ENCODE measurements at places on chromosomes 7 and 10.
A peak's percentile ranks its signal among the peaks of the same experiment; 100 is the strongest.

GRCh38 chr10:132684164-132684891 lies 101.6 kb downstream of the NKX6-2 start:
- peak; percentile 42 for DNase-seq

DNA sequence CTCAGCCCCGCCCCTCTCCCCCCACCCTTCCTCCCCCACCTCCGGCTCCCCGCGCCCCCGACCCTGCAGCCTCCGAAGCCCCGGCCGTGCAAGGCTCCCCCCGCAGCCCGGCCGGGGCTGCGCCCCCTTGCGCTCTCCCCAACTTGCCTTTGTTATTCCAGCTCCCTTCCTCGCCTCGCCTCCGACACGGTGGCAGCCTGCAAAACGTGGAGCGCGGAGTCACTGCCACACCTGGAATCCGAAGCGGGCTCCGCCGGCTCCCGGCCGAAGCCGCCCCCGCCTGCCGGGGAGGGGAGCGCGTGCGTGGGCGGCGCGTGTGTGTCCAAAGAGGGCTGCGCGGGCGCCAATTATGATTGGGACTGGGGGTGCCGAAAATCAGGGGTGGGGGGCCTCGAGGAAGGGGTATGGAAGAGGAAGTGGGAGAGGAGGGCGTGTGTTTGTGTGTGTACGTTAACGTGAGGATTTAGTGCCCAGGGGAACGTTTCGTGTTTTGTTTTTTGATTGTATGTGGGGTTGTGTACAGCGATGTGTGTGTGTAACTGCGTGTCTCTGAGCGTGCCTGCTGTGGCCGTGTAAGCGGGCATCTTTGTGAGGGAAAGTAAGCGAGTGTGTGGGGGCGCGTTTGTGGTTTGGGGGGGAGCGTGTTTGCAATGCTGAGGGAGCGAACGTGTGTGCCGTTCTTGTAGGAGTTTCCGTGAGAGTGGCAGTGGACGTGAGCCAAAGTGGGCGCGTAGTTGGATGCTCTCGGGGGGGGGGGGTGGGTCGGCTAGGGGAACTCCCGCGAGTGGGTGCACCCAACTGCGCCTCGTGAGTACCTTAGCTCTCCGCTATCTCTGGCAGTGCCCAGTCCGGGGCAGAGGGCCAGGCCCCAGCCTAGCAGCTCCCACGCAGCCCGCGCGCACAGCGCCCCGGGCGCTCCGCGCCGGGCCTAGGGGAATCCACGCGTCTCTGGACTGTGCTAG lies 1.2 kb upstream of the ZMIZ1 start:
- peak; percentile 95 for DNase-seq

DNA sequence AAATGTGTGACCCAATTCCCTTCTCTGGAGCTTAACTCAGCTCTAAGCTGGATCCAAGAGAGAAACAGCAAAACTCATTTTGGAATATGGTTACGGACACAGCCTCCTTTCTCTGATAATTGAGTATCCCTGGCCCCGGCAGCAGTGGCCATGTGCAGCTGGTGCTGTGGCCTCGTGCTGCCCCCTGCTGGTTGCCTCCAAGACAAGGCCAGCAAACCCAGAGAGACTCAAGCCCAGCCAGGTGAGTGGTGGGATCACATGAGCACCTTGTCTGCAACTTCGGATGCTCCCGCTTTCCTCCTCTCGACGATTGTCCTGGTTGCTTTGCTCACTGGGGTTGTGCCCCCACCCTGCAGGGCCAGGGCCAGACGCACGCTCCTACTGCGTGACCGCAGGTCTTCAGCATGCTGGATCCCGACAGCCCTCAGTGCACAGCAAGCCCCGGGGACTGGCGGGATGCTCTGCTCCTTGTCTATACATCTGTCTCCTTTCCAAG lies 19.4 kb downstream of the SFTPD start:
- peak; percentile 86 for DNase-seq

DNA sequence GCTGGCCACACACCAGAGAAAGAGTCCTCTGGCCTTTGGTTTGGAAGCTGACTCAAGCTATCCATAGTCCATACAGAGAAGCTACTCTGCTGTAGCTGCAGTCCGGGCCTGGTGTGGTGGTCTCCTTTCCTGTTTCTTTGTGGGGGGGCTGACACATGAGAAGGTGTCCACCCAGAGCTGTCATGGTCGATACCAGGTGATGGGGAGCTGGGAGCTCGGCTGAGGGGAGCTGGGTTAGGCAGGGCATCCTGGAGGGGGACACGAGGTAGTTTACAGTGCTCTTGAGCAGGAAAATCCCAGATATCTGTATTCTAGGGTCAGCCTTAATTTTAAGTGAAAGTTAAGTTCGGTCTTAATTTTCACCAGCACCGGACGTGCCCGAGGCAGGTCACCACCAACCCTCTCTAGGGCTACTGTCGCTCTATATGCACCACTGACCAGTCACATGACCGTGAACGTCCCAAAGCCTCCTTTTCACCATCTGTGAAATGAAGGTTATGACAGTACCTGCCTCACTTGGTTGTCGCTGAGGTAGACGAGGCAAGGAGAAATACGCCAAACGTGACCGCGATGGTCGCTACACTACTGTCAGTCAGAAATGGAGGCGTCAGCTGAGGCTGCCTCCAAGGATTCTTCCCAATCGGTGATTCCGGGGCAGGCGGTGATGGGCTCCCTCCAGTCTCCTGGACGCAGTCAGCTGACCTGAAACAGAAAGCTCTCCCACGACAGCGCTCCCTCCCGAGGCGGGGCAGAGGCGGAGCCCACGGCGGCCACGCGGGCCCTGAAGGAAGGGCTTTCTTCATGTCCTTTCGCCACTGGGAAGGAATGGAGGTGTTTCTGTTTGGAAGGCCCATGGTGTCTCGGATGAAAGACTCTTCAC lies 69.4 kb upstream of the SHH start:
- DNase-seq, result peak; percentile 38

GRCh38 chr10:131724169-131724545 lies 176.7 kb upstream of the PPP2R2D start:
- DNase-seq, result peak; percentile 27

Measured in sciatic nerve (tissue), 2 donors.